Activated CD4-positive, alpha-beta T cell treated with anti-CD3 and anti-CD28 coated beads, Interleukin-2, amount 50 U/mL, for 24 hours (primary cell): ENCODE measurements at places on chromosomes 12 and 14.

DNA sequence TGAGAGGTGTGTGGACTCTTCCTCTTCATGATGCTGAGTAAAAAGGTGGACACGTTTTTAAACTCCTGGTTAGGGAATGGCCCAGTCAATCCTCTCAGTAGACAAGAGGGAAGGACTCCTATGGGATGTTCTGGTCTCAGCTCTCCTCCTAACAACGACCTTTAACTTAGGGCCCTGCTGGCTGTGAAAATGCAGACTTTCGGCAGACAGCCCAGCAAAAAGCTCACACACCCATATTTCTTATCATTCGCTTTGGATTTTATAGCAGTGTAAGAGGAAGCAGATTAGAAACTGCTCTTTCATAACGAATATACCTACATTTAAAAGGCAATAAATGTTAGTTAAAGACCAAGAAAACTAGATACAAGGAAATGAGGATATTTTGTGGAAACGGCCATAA lies 18.0 kb upstream of the YARS2 start:
- no peak for DNase-seq

DNA sequence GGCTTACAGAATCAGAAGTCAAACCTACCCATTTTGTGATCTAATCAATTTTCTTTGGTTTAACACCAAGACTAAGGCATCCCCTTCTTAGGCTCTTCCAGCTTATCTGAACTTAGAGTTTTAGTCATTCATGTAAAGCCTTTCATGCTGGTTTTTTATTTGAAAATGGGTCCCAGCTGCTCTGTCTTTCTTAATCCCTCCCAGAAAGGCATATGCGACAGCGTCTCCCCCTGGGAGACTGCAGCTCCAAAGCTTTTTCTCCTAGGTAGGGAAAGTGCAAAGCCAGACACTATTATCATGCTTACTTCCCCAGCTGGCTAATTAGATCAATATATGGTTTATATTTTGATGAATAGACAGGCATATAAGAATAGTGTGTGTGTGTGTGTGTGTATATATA lies 96.6 kb upstream of the E2F7 start:
- DNase-seq = no peak

GRCh38 chr12:27549801-27550652 lies 26.0 kb downstream of the PPFIBP1 start:
- no peak for DNase-seq

- no peak for DNase-seq
Measured at GRCh38 chr14:89165189-89166181, 251.5 kb downstream of the FOXN3 start.

- DNase-seq = no peak
Measured at GRCh38 chr14:23569443-23570151, 2.0 kb upstream of the AP1G2 start.

DNA sequence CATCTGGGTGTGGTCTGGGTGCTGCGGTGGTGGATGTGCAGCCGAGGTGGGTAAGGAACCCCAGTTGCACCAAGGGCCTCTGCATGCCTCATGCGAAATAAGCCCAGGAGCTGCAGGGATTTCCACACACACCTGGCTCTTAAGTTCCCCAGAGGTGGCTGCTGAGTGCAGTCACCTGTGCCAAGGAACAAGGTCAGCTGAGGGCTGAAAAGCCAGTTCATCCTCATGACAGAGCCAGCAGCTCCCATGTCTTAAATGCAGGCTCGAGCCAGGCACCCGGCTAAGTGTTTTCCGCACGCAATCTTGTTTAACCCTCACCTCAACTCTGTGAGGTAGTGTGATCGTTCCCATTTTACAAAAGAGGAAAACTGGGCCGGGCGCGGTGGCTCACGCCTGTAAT lies 9.7 kb downstream of the HVCN1 start:
- DNase-seq = no peak
